A549 treated with dexamethasone at 1 μM for 4 hours (cell line): ENCODE measurements at places on chromosomes 11 and 22. TPM values are rescaled to one million over a fixed set of nuclear protein-coding genes. Genes with fewer than 3 reads are reported as not detected.

SCT gene
- not detected in 5 replicates for total RNA-seq

OR11H1 gene
- not detected in 5 replicates for total RNA-seq

TSGA10IP gene
- not detected in 5 replicates for total RNA-seq

TRPM5 gene
- not detected in 5 replicates for total RNA-seq

PTPRCAP gene
- 0.18 to 0.39 TPM (median 0.28 TPM) in 5 replicates for total RNA-seq

RPLP2 gene
- 1,768 to 2,076 TPM (median 1,880 TPM) in 5 replicates for total RNA-seq
